Hematopoietic multipotent progenitor cell treated with erythropoietin and hydrocortisone succinate and interleukin-3 and kit ligand, for 15 days (in vitro differentiated cells): ENCODE measurements at places on chromosomes 2 and 18.

DNA sequence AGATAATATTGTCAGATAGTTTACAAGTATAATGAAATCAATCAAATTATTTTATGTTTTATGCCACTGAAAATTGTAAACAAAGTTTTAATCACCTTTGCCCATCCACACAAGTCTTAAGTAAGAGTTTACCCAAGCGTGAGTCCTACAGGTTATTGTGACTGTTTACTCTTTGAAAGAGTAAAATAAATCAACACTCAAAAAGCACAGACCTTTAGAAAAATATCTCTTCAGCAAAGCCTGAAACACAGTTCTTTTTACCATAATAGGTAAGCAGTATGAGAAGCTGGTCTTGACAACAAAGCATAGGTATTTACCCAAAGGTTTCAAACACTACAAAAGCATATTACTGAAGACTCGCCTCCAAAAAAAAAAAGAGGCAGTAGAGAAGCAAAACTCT is 3.7 kb downstream of the ROCK2 start:
- DNase-seq: no peak

DNA sequence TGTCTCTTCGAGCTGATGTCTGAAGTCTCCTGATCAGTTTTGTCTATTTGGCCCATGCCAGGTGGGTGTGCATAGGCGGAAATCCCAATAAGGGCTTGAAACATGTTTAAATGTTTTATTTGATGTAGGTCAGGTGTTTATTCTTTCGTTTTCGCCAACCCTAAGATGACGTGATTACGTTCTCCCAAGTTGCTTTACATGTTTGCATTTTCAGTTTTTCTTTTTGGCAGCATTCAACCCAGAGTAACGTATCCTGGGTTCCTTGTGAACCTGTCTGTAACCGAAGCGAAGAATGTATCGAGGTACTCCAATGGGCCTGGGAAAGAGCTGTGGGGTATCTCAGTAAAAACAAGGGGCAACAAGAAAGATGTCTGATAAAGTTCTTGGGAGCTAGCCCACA is 3.1 kb downstream of the ALPK2 start:
- no peak for DNase-seq

DNA sequence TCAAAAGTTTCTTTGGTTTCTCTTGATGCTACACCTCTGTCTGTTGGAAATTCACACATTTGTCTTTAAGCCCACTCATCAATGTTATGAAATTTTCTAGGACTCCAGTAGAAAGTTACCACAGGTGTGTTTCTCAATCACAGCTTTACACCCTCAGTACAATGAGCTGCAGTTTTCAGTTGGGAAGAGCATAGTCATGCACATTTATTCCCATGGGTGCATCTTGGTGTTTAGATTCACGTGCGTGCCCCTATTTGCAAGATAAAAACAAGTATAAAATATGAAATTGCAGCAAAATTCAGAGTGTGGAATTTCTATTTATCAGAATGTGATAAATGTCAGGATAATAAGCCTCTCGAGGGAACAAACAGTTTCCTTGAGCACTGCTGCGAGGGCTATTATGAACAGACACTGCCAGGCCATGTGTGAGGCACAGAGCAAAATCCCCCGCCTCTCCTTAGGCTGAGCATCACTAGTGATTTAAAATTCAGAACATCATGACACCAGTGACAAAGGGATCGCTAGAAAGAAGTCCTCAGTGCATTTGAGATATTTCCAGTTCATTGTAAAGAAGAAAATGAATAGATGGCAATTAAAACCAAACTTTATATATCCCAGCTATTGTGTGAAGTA is 512.2 kb upstream of the TCF4 start:
- DNase-seq: no peak

- no peak for DNase-seq
Observed at GRCh38 chr2:108542071-108542470, 7.8 kb downstream of the LIMS1 start.

DNA sequence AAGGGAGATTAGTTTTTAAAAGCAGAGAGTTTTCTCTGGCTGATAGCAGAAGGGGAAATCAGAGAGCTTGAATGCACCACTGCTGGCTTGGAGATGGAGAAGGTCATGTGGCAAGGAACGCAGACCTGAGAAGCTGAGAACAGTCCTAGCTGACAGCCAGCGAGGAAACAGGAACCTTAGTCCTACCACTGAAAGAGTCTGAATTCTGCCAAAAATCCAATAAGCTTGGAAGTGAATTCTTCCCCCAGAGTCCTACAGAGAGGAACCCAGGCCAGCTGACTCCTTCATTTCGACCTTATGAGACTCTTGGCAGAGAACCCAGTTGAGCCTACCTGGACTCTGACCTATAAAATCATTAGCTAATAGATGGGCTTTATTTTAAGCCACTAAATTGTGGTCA is 371.9 kb upstream of the TNP1 start:
- DNase-seq: no peak

DNA sequence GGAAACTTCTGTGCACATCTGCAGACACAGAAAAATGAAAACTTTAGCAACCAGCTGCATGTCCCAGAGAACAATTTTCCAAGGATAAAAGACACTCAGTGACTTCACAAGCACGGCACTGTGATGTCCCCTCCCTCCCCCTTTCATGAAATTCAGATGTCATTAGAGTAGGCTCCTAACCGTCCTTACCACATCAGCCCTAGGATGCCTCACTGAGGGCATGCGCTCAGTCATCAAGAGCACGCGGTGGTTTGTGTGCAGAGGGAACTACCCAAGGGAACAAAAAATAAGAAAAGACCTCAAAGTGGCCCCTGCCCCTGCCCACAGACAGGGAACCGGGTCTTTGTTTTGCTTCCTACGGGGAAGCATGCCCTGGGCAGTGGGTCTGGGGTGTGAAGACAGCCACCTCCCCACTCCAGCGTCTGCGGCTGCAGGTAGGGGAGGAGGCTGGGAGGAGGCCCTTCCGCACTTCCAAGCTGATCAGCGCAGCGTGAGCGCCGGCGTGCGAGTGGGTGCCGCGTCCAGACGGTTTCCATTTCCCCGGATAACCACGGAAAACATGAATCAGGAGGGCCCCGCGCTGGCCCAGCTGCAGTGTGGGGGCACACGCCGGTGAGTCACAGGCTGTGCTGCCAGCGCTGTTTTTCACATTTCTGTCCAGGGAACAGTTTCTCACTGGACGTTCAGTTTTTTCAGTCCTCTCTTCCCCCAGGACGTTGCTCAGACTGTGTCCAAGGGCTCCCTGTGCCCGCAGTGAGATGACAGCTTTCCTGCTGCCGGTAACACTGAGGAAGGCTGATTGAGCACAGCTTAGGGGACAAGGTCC is 70.6 kb downstream of the COPS8 start:
- DNase-seq: no peak

DNA sequence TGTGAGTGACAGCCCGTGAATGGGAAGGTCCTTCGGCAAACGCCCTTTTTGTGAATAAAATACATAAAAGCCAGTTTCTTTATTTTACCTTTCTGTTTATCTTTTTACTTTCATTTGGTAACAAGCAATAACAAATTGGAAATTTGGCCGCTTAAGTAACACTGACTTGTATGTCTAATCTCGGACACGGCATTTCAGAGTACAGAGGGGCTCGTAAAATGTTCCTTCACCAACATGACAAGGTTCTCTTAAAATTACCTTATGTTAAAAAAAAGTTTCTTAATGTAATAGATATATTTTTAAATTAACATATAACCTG is 558 bp upstream of the NEMP2 start:
- DNase-seq: peak; percentile 33

DNA sequence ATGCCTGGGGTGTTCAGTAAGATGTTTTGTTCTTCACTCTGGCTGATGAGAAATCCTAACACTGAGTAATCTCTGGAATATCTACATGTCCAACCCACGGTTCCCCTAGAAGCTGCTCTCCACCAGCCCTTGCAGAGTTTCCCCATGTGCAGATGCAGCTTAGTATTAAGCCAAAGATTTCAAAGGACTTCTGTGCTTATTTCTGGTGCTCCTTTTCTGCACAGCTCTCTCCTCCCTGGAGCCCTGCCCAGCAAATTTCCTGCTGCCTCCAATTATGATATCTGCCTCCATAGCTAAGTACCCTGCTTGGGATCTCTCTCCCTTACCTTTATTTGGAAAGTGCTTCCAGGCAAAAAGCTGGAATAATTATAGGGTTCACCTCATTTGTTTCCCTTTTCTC is 949.3 kb downstream of the BCL11A start:
- DNase-seq: no peak

DNA sequence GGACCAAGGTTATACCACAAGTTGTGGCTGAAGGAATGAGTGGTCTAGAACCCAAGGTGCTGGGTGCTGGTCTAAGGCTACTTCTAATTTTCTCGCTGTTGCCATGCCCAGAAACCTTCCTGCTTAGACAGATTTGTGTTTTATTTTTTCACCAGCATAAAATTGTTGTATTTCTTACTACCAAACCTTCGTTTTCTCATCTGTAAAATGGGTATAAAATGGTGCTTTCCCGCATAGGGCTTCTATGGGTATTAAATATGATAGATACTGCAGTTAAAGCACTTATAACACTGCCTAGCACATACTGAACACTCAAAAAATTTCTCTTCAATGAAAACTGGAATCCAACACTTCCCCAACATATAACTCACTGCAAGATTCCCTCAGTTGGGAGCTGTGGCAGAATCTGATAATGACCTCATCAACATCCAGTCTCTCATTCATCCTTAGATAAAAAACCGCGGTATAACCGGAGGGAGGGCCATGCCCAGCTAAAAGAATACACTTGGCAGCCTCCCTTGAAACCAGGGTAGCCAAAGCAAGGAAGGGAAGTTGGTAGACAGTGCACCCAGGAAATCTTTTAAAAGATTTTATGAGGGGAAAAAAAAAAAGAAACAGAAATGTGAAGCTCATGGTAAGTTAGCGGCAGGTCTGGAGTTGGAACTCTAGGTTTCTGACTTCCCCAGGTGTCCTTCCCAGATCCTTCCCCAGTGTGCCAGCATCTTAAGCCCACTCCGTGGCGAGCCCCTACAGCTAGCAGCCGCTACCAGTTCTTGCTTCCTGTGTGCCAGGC is 1.2 kb downstream of the NEMP2 start:
- DNase-seq: no peak

DNA sequence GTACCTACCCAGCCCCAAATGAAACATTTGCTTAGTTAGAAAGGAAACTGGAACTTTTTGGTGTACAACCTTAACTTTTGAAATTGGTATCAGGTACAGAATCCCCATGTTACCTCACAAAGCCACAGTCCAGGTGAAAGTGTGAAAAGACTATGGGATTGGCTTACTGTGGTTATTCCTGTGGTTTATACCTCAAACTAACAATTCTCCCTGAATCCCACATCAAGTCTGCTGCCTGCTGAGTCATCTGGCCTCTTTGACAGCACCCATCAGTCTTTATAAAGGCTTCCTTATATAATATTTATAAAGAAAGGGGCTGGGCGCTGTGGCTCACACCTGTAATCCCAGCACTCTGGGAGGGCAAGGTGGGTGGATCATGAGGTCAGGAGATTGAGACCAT is 164.6 kb downstream of the TMEM247 start:
- no peak for DNase-seq

GRCh38 chr18:10878703-10879102 is 270.7 kb downstream of the PIEZO2 start:
- no peak for DNase-seq

DNA sequence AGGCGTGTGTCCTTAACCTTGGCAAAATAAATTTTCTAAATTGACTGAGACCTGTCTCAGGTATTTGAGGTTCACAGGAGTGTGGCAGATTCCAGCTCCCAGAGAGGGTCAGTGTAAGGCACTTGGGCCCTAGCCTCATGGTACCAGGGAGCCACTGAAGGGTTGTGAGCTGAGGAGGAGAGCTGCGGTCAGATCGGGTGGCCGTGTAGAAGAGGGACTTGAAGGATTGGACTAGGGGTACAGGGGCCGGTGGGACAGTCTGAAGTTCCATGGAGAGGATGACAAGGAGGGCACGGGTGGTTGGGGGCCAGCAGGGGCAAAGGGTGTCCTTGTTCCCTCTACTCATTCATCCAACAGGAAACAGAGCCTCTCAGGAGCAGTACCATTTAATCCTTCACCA is 327.0 kb upstream of the HS6ST1 start:
- DNase-seq: no peak

- no peak for DNase-seq
Observed at GRCh38 chr2:35168351-35168750, 1187.2 kb upstream of the CRIM1 start.

- no peak for DNase-seq
Observed at GRCh38 chr2:24912523-24912922, 7.5 kb downstream of the ADCY3 start.

DNA sequence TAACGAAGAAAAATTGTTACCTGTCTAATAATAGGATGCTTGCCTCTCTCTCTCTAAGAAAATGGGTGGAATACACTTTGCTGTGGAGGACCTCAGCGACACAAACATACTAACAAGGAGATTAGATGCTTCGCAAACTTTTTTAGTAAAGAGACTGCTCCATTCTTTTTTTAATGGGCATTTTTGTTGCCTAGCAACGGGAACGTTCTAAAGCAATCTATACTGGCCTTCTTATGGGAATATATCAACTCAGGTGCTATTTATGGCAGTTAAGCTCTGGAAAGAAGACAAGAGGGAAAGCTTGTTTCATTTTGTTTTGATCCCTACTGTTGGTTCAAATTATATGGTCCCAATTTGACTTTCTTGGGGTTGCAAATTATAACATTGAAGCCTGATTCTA is 86.8 kb upstream of the CBLN2 start:
- no peak for DNase-seq

DNA sequence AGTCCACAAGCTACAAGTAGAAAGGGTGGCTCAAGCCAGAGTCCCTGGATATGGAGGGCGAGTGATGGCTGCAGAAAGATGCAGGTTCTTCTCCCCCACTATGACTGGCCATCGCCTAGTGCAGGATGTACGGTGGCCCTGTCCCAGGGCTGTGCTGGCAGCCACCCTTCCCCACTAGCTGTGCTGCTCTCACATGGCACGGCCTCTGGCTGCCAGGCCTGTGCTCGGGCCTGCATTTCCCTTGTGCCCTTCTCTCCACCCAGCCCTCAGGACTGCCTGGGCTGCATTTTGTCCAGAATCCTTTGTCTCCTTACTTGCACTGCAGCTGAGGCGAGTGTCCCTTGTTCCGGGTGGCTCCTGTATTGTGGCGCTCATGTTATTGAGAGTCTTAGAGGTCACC is 1.6 kb upstream of the RAMP1 start:
- no peak for DNase-seq

GRCh38 chr18:26159353-26159752 is 25.7 kb downstream of the PSMA8 start:
- DNase-seq: no peak

GRCh38 chr18:49944663-49945062 is 131.3 kb upstream of the ACAA2 start:
- no peak for DNase-seq

DNA sequence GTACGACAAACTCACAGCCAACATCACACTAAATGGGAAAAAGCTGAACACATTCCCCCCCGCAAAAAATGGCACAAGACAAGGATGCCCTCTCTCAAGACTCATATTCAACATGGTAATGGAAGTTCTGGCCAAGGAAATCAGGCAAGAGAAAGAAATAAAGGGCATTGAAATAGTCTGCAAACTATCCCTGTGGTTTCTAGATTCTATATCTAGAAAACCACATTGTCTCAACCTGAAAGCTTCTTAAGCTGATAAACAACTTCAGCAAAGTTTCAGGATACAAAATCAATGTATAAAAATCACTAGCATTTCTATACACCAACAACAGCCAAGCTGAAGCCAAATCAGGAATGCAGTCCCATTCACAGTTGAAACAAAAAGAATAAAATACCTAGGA is 294.6 kb upstream of the CYP26B1 start:
- DNase-seq: no peak
